ENCODE measurements at places on chromosomes 12 and 14.
A peak's percentile ranks its signal among the peaks of the same experiment; 100 is the strongest.

DNA sequence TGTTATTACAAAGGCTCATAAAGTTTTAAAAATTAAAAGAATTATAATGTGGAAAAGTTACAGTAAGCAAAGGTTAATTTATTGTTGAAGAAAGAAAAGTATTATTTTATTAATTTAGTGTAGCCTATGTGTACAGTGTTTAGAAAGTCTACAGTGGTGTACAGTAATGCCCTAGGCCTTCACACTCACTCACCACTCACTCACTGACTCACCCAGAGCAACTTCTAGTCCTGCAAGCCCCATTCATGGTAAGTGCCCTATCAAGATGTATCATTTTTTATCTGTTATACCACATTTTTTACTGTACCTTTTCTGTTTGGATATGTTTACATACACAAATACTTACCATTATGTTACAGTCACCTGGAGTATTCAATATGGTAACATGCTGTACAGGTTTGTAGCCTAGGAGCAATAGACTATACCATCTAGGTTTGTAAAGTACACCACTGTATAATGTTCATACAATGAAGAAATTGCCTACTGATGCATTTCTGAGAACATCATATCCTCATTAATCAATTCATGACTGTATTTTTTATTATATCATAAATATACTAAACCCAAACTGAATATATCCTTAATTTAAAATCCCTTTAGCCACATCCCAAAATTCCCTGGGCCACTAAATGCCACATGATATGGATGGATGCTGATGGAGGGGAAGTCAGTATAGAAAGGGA, 43.6 kb upstream of the NID2 start:
- DNase-seq = no peak

- peak; percentile 87 for DNase-seq
These were observed 1.2 kb upstream of the TNFAIP2 start for GRCh38 chr14:103121846-103122584.

GRCh38 chr12:96912261-96912660, 5.2 kb downstream of the NEDD1 start:
- DNase-seq = no peak

- no peak for DNase-seq
These were observed 36.7 kb upstream of the CD9 start for GRCh38 chr12:6163416-6164060.

DNA sequence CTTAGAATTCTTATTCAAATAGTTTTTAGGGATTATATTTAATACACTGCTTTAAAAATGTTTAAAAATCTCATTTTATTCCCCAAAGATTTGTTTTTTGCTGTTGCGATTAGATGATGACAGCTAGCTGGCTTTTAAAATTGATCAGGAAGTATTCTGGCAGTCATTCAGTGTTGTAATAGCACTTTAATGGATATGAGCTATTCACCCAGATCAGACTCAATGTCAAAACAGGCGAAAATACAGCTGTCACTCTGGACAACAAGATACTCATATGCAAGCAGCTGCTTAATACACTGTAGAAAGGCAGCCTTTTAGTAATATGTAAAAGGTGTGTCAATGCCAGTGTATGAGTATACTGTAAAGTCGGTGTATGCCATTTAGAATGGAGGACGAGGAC, 91.7 kb downstream of the NPAS3 start:
- no peak for DNase-seq

GRCh38 chr12:49777800-49778748, 36.7 kb downstream of the TMBIM6 start:
- peak; percentile 10 for DNase-seq

DNA sequence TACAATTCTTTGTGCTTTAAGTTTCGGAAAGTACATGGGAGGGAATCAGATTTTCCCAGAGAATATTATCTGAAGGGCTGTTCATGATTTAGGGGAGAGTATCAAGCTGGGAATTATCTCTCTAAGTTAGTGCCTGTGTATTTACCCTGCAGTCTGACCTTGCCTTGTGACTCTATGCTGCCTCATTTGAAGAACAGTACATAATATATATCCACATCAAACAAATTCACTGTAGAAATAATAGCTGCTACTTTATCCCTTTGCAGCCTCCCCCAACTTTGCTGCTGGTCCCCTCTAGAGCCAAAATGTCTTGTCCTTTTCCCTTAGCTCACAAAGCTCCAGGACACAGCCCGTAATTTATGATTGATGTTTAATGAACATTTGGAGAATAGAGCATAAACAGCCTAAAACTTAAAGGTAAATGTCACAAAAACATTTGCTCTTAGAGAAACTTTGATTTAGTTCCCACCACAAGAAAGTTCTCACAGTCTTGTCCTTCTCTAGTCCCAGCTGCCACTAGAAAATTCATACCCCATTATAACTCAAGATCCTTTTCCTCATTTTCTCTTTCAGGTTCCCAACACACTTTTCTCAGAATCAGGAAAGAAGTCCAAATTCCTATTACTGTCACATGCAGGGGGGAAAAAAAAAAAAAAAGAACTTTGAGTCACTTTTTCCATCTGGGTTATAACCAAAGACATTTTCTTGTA, 1009.6 kb downstream of the FLRT2 start:
- DNase-seq = no peak

DNA sequence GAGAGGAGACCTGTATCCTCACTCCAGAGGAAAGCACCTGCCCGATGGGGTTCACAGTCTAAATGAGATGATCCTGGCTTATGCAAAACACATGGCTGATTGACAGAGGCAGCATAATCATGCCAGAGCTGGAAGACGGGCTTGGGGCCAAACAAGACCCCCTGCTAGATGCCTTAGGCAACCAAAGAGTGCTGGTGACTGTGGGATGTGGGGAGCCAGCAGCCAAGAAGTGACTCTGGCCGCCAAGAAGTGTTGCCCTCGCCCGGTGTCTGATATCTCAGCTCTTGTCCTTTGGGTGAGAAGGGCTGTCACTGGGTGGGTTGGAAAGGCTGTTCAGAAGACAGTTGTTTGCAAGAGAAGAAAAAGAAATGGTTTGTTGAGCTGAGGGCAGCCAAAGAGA, 56.7 kb downstream of the PLEKHG3 start:
- no peak for DNase-seq

DNA sequence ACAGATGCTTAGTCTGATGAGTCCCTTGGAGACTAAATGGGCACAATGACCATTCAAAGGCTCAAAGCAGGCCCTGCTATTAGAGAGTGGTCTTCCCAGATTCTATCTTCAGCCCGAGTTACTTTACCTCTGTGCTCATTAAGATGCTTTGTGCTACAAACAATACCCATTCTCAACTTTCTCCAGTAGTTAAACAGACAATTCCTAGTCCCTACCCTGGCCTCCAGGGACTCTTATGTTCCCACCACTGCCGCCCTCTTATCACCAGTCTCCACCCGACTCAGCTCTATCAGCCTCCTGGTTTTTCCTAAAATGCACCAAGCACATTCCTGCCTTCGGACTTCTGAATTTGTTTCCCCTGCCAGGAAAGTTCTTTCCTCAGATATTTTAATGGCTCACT, 25.6 kb upstream of the GPHB5 start:
- no peak for DNase-seq

- DNase-seq = no peak
These were observed 257.1 kb upstream of the NPAS3 start for GRCh38 chr14:32681598-32681997.

DNA sequence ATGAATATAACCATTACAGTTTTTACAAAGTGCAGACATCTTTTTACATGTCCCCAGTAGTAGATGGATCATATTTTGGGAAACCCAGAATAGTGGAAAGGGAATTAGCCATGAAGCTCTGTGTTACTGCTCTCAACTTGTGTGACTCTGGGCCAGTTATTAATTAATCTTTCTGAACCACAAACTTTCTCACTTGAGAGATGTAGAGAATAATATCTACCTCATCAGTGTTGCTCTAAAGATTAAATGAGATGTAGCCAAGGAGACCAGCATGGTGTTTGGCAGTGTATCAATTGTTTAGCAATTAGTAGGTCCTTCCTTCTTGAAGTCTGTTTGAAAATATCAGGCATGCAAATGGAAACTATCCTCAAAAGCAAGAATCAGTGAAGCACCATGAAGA, 169.2 kb downstream of the TMTC2 start:
- no peak for DNase-seq

GRCh38 chr12:80374615-80375014, 69.4 kb upstream of the PTPRQ start:
- DNase-seq = no peak

GRCh38 chr12:89781946-89782550, 73.4 kb upstream of the ATP2B1 start:
- no peak for DNase-seq

- DNase-seq = no peak
These were observed 19.2 kb downstream of the SLC7A8 start for GRCh38 chr14:23164250-23164649.

DNA sequence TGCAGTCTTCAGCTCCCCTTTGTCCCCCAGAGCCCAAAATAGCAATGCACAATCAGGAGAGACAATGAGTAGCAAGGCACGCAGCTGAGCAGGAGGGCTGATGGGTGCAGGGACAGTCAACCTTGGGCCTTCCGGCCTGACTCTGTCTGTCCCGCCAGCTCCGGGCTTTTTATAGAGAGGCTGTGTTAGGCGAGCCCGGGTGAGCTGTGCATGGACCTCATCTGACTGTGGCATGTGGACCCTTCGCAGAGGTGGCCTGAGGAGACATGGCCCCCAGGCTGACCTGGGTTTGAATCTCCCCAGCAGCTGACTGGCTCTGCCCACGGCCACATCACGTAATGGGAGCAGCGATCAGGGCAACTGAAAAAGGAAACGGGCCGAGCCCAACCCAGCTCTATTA, 177.9 kb downstream of the TSPAN9 start:
- DNase-seq = no peak

DNA sequence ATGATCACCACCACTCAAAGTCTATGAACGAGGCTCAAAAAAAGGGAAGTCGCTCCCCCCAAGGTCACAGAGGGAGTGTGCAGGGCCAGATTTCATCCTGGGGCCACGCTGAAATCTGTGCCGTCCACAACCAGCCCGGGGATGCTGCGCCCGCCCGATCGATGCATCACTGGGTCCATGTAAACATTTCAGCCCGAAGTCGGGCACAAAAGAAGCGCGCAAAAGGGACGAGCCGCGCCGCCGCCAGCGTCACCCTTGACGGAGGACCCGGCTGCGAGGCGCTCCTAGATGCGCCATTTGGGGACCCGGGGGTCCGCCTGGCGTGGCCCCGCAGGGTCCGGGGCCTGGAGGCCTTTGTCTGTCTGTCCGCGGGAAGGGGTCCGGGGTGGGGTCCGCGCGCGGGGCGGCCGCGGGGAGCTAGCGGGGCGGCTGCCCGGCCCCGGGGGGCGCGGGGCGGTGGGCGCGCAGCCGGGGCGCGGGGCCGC, 503 bp downstream of the FBXO21 start:
- DNase-seq = no peak

GRCh38 chr14:26856876-26857518, 259.2 kb upstream of the NOVA1 start:
- DNase-seq = peak; percentile 89

DNA sequence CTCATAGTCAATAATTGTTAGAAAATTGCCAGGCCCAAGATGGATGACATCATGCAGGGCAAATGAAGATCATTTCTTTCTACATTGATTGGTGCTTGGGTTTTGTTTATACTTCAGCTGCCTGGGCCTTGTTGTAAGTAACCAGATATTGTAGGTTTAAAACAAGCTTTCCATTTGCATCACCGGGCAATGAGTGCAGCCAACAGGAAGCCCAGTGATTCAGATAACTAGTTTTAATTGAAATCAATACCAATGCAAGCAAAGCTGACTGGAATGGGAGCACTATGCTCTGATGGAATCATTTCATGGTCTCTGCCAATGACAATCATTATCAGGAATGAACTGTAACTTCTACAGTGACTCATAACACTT, 279.3 kb downstream of the DUSP6 start:
- no peak for DNase-seq

DNA sequence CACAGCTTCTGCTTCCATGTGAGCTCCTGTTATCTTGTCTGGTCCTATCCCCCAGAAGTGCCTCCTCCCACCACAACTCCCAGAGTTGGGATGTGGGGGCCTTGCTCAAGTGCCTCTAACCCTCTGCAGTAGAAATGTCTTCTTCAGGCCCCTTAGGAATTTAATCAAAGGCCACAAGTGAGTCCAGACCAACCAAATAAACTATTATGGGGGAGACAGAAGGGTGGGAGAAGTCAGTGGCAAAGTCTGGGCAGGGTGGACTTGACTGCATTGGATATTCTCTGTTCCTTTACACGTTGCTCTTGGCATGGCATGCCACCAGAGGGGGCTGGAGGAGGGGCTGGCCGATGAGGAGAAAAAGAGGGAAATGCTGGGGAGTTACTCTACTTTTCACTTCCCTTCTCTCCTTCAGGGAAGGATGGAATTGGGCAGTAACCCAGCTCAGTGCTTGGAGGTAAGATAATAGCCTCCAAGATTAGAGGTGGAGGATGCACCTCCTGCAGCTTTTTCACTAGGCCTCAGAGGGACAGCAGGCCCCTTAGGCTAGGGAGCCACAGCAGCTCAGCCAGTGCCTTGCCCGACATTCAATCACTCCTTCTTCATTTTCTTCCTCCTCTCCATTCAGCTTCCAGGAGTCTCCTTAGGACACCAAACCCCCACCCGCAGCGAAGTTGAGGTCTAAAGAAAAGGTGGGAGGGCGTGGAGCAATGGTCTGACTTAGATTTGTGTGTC, 1.2 kb upstream of the AP1G2 start:
- DNase-seq = peak; percentile 55

GRCh38 chr12:52618216-52618615, at the start of gene KRT73:
TSS of gene KRT73 (minus strand) at chr12:52618559. CDS start at chr12:52618524, 35 bp downstream.
- no peak for DNase-seq

DNA sequence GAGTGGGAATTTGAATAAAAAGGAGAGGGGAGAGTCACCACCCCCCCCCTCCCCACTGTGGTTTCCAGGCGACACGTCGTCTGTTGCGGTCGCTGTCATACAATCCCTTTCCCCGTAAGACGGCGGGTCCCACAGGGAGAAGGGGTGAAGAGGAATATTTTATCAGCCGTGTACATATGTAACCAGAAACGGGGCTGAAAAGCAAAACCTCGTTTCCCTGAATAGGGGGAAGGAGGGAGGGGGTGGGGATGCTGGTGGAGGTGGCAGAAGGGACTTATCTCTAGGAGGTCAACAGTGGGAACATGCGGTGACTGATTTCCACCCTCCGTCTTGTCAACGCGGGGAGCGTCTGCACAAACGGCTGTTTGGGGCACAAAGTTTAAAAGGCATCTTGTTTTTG, 171.4 kb downstream of the RBM19 start:
- DNase-seq = peak; percentile 56

GRCh38 chr12:55017416-55017925, 2.3 kb upstream of the NEUROD4 start:
- DNase-seq = peak; percentile 99

GRCh38 chr14:102965971-102966655, 43.6 kb downstream of the AMN start:
- no peak for DNase-seq

DNA sequence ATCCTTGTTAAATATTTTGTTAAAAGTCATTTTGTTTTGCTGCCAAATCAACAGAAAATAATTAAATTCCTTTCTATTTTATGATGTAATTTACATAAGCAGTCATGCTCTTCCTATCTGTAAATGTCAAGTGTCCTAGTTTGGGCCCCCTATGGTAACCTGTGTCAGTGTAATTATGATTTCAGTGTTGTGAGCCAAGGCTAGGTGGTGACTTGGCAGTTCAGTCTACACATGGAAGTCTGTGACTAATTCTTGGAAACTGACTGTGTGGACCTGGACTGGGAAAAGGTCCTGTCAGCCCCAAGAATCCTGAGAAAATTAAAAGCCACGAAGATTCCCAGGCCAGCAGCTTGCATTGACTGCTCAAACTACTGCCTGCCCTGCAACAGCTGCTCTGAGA, 371.0 kb downstream of the FUT8 start:
- DNase-seq = no peak

- DNase-seq = peak; percentile 91
These were observed 6.9 kb downstream of the FLRT2 start for GRCh38 chr14:85536833-85537190.

All from NCI-H524 (cell line).